IPS-NIHi11 (cell line): ENCODE measurements at places on chromosomes 1 and 21.

GRCh38 chr1:220906561-220907334 is 27.5 kb downstream of the HLX start:
- no peak for DNase-seq

GRCh38 chr1:7062346-7063061 is 277.2 kb downstream of the CAMTA1 start:
- DNase-seq = no peak

DNA sequence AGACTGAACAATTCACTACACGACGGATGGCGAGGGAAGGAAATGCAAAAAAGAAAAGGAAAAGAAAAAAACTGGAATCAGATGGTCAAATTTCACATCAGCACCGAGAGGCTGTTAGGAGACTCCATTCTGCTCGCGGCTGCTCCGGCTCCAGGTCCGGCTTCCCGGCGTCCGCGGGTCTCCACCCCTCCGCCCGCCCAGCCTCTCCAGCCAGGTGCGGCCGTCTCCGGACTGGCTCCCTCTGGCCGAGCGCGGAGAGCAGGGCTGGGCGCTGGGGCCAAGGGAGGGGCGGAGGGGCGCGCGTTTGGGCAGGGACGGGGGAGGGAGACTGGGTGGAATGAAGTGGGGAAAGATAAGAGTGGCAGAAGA is 332 bp downstream of the KCNJ6 start:
- peak; percentile 68 for DNase-seq

- DNase-seq = no peak
Measured at GRCh38 chr1:56309065-56309464, 270.3 kb downstream of the PLPP3 start.

DNA sequence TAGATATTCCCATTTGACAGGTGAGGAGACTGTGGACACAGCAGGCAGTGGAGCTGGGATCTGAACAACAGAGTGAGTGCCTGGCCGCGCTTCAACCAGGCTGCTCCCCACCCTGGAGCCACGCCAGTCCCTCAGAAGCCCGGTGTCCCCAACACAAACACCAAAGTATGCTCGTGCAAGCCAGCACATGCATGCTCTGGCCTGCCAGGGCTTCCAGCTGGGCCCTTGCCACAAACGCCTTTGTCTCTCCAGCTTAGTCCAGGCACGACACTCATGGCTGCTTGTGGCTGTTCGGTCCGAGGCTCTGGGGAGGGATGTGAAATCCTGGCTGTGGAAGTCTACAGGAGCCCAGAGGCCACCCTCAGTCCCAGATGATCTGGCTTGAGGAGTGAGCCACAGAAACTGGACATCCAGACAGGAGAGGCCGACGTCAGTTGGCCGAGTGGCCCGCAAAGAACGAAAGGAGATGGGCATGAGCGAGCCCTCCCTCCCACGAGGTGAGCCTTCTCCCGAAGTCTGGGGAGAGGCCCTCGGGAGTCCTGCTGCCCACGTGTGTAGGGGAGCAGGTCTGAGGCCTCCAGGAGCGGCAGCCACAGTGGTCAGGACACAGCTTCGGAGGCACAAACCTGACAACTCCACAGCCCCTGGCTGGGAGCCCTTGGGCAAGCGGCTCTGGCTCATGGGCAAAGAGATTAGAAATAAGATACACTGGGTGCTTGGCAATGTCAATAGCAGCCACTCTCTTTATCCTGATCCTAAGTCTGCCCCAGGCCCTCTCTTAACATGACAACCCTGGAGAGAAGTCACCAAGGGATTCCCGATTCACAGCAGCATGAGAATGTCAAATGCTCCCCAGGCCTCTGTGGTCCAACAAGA is 117.1 kb upstream of the IFFO2 start:
- DNase-seq = no peak

DNA sequence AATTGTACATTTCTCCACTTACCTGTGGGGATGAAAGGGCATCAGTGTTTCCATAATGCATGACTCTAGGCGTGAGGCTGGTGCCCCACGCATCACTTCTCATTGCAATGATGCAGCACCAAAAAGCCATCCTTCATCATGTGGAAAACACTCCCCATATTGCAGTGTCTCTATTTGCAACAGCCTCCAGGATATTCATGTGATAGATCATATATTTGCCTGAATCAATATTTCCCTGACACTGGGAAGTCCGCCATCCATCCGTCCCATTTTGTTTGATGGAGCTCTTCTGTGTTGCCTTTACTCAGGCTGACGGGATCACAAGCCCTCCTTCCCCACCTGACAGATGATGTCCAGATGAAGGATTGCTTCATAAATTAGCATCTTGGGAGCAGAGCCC is 74.5 kb upstream of the CAMK1G start:
- no peak for DNase-seq

DNA sequence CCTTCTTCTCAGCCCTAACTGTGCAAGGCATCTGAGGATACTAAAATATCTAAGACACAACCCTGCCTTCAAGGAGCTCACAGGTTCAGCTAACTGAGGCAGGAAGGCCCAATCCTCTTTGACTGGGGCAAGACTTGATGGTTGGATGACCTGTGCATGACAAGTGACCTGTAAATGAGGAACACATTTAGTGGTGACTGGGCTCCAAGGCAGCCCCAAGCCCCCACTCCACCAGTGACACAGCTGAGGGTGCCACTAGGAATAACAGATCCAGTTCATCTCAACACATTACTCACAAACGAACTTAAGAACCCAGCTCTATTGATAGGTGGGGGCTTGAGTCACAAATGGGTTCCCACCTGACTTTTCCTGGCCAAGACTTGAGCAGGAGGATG is 244.7 kb upstream of the IRF2BP2 start:
- no peak for DNase-seq

GRCh38 chr1:8382608-8383505 is 64.9 kb downstream of the SLC45A1 start:
- DNase-seq = no peak

DNA sequence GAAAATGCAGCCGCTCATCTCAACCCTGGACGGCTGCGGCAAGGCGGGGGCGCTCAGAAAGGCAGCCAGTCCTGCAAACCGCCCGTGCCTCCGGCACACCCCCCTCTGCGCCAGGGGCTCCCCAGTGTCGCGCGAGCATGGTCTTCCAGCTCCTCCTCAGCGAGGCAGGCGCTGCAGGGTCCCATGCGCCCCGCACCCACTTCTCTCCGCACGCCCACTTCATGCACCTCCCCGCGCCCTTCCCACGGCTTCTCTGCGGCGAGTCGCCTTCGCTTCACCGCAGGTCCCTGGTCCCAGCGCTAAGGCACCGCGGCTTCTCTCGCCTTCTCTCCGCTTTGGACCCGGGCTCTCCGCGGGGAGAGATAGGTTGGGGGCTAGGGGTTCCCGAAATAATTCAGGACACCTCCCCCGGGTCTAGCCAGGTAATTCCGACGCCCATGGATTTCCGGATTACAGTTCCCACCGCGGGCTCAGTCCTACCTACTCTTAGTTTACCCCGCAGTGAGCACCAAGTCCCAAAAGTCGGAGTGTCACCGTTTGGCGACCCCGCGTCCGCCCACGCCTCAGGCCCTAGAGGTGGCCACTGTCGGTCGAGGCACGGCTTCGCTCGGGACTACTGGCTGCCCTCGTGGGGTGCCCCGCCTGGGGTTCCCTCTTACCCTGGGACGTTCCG is 67.5 kb downstream of the SYT2 start:
- peak; percentile 42 for DNase-seq

DNA sequence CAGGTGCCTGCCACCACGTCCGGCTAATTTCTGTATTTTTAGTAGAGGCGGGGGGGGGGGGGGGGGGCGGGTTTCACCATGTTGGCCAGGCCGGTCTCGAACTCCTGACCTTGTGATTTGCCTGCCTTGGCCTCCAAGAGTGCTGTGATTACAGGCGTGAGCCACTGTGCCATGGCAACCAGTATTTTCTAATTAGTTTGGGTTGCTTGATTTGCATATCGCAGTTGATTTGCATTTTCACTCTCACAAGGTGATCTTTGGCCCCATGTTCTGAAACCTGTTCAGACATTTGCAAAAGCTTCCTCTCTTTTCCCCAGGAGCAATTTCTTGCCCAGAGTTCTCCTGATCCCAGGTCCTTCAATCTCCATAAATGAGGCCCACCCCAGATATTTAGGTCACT is 1.7 kb downstream of the TOR3A start:
- no peak for DNase-seq

DNA sequence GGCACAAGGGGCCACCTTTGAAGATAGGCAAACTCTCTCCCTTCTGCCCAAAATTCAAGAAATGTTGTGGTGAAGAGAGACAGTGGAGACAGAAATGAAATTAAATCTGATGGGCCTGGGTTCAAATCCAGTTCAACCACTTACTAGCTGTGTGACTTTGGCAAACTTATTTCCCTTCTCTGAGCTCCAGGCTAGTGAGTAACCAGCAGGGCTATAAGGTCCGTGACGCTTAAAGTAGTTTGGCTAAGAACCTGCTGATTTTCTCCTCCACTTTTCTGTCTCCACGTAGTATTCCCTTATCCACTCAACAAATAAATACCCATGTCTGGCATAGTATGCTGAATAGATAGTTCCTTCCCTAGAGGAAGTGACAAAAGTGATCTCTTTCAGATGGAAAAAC is 1.9 kb downstream of the SLC2A1 start:
- no peak for DNase-seq

DNA sequence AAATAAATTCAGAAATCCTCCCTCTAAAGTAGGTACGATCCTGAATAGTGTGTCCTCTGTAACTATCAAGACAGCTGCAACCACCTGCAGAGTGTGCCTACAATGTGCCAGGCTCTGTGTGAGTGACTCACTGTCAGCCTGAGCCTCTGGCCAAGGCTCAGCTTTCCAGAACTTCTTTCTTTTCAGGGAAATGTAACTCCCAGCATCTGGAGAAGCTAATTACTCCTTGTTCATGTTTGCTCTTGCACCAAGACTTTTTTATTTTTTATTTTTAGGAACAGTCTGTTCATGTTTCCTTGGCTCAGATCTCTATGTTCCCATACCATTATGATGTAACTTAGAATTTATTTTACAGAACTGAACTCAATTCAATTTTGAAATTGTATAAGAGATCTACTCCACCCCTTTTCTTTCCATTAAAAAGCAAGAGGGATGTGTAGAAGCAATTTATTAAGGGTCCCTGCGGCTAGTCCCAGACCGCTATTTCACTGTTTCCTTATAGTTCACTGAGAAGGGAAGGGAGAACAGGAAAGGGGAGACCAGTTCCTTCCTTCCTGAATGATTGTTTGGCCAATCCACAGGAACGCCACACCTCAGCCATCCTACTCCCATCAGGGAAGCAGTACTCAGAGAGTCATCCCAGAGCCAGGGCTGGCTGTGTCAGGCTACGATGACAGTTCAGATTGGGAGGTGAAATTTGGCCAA is 112.4 kb upstream of the ZNF648 start:
- no peak for DNase-seq

- DNase-seq = no peak
Measured at GRCh38 chr1:14261395-14261794, 337.1 kb upstream of the KAZN start.

DNA sequence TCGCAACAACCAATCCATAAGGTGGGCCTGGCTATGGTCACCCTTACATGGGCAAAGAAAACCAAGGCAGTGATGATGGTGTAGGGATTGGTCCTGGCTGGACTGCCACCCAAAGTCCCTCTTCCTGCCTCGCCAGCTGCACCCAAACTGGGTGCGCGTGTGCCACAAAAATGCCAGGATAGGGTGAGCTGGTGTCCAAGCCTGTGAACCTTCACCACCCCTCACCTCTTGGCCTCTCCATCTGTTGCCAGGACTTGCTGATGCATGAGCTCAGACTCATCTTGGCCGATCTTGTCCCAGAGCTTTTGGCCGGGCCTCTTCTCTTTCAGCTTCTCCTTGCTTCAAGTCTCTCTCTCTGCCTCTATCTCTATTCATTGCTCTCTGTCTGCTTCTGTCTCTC is 41.8 kb downstream of the FOXD2 start:
- DNase-seq = no peak

DNA sequence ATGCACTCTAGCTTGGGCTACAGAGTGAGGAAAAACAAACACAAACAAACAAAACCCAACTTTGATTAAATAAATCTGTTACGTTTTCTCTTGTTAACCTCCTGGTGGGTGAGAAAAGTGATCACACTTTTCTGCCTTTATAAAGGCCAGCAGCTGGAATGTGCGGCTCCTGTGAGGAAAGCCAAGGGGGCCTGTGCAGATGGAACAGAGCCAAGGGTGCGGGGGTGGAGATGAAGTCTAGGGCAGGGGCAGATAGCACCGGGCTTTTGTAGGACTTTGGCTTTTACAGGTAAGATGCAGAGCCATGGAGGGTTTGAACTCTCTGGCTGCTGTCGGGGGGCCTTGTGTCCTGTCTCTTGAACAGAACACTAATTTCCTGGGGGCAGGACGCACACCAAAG is 40.7 kb upstream of the GPR37L1 start:
- no peak for DNase-seq

GRCh38 chr1:198272492-198272891 is 115.7 kb downstream of the NEK7 start:
- no peak for DNase-seq

DNA sequence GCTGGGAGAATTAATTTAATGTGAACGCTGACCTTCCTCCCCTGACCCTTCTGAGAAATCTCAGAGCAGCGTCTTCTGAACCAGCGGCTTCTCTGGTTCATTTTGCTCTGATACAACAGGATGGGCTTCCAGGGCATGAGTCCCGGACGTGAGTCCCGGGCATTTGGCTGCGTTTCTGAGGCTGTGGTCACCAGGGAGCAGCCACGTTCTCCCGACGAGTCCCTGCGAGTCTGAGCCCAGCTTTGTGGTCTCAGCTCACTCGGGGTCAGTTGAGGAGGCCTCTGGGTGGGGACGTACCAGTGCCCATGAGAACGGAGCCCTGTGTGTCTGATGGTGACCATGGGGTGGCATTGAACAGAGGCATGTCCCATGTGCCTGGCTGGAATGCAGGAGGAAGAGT is 17.7 kb upstream of the OBSCN start:
- DNase-seq = no peak

DNA sequence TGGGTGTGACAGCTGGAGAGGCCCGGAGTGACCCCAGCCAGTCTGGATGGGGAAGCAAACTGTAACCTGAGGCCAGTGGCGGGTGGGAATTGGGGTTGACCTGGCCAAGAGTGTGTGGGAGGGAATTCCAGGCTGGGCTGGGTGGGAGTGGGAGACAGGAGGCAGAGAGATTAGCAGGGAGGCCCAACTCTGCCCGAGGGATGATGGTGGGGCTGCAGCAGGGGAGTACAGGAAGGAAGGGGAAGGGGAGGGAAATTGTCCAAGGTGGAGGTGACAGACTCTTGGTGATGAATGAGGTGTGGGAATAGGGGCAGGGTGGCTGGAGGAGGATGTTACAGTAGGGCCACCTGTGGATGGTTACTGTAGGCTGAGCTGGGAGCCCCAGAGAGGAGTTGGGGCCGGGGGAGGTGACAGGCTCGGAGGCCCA is 40.4 kb downstream of the HUNK start:
- no peak for DNase-seq

- no peak for DNase-seq
Measured at GRCh38 chr1:193614817-193615216, 428.4 kb upstream of the B3GALT2 start.

DNA sequence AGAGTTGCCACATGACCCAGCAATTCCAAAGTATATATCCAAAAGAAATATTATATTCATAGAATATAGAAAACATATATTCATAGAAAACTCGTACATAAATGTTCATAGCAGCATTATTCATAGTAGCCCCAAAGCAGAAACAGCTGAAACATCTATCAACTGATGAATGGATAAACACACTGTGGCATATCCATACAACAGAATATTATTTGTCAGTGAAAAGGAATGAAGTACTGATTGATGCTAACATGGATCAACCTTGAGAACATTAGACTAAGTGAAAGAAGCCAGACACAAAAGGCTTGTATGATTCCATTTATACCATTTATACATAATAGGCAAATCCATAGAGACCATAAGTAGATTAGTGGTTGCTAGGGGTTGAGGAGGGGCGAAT is 21.7 kb upstream of the MACF1 start:
- DNase-seq = no peak

- DNase-seq = no peak
Measured at GRCh38 chr1:26768755-26769154, 19.0 kb upstream of the PIGV start.
